ENCODE measurements at places on chromosomes 4 and X. TPM values are rescaled to one million over a fixed set of nuclear protein-coding genes. Genes with fewer than 3 reads are reported as not detected.

DNA sequence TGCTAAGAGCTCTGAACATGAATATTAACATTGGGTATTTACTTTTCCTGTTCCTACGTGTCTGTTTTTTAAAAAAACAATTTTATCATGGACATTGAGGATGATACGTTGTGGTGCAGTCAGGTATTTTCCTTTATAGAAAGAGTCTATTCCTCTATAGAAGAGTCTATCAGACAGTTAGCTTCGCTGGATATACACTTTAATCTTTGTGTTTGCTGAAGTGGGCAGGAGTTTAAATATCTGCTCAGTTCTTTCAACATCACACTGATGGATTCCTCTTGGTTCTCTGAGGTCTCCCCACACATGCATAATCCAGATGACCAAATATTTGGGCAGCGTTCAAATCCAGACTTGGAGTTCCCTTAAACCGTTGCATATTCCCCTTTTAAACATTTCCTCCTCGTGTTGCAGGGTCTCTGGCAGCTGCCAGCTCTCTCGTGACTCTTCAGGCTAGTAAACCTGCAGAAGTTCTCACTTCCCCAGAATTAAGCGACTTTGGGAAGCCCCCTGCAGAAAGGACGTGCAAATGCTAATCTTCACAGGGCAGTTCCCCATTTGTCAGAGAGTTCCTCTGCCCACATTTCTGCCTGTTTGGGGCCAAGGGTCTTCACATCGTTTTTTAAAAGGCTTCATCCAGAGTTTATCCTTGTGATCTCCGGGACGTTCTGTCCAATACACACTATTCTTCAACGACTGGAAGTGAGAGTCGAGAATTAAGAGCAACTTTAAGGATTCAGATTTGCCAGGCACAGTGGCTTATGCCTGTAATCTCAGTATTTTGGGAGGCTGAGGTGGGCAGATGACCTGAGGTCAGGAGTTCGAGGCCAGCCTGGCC is 20.5 kb upstream of the DHRSX start:
- DNase-seq, result no peak

- no peak for DNase-seq
These were observed 337.4 kb upstream of the SFRP2 start for GRCh38 chr4:154126276-154126675.

DNA sequence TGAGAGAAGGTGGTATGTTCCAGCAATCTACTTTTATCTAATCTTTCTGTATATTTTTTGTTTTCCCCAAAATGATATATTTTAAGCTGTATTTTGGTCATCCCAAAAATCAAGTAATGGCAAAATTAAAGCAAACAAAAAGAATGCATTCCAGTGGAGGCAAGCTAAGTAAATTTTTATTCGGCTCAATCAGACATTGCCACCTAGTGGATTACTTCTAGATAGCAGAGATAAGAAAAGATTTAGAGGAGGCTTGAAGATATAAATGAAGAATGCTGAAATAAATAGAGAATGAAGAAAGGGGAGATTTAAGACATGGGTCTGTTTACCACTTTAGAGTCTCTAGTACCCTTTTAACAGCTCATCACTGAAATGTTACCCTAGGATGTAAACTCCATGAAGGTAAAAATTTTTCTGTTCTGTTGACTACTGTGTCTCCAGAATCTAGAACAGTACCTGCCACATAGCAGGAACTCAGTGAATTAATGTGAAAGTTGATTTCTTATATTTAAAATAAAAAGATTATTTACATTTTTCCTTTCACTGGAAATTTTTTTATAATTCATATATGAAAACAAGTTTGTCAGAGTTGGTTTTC is 110.9 kb upstream of the ANK2 start:
- peak; percentile 54 for DNase-seq

DNA sequence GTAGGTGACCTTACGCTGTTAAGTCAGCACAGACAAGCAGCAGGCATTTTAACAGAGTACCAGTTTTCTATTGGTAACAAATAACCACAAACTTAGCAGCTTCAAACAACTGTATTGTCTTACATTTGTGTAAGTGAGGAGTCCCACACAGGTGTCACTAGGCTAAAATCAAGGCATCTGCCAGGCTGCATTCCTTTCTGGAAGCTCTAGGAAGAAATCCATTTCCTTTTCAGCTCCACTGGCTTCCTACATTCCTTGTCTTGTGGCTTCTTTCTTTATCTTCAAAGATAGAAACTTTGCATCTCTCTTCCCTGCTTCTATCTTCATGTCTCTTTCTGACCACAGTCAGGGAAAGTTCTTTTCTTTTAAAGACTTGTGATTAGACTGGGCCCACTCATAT is 139.9 kb downstream of the TMEM144 start:
- no peak for DNase-seq

GRCh38 chrX:47574076-47574546 is 8.1 kb upstream of the TIMP1 start:
- DNase-seq, result no peak

CITED1 gene
- polyA plus RNA-seq, result 13.3 TPM

RTL9 gene
- 0.30 TPM for polyA plus RNA-seq

GRIA3 gene
- polyA plus RNA-seq, result 1.5 TPM

KIAA1210 gene
- polyA plus RNA-seq, result 1.8 TPM

Data from renal pelvis (tissue), 12 donors.